Activated T-cell treated with anti-CD3 and anti-CD28 coated beads for 48 hours (primary cell): ENCODE measurements at places on chromosomes 16 and 17.

DNA sequence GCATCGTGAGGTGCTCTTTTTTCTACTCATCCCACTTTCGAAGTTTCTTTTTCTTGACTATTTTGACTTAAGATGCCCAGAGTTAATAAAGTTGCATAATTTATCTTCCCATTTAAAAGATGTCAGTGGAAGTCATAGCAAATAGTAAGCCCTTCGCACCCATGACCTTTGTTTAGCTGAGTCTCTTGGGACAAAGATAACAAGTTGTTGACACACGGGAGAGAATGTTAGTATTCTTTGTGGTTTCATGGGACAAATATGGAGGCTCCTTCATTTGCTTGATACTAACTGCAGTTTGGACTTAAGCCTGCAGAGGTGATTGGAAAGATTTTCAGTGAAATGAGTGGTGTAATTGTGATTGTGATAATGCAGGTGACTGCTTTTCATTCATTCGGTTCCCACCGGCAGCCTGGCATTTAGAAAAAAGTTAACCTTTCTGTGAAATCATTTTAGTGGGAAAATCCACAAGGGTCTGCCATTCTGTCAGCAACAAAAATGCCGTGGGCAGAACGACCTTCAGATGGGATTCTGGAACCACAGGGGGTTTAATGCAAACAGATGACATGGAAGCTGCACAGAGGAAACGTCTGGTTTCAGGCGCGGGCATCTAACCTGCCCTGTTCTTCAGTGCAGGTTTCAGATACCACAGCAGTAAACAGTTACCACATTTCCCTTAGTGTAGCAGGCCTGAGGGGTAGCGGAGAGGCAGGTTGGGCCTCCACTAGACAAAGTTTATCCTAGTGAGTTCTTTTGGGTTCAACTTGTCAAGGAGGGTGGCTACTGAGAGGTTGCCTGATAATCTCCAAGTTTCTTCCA, 123.0 kb downstream of the RPTOR start:
- DNase-seq = no peak

DNA sequence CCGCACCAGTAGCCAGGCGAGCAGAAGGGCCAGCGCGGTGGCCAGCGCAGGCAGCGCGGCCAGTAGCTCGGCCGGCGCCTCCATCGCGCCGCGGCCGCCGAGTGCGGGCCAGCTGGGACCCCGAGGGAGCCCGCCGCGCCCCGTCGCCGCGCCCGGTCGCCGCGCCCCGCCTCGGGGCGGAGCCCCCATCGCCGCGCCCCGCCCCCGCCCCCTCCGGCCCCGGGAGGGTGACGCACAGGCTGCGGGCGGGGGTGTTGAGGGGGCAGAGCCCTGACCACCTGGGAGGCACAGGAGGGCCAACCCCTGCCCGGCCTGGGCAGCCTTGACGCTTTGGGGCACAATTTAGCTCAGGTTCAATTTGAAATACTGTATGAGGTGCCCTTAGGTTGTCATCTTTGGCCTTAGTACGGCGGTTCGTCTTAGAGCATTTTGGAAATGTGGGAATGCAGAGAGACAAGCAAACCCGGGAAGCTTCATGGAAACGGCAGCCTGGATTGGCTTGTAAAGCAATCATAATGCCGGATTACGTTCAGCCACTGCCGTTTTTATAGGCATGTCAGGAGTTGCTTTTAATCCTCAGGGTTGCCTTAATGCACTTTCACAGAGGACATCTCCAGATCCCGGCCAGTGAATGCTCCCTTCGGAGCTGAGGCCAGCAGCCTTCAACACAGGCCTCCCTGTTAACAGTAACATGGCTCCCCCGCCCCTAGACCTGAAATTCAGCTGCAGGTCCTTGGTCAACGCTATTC, at the start of gene MXRA7:
MXRA7 (minus strand) TSS at position 103 of the 749 bp plus-strand sequence; CDS start at position 84, 19 bp downstream.
- peak; percentile 54 for DNase-seq

DNA sequence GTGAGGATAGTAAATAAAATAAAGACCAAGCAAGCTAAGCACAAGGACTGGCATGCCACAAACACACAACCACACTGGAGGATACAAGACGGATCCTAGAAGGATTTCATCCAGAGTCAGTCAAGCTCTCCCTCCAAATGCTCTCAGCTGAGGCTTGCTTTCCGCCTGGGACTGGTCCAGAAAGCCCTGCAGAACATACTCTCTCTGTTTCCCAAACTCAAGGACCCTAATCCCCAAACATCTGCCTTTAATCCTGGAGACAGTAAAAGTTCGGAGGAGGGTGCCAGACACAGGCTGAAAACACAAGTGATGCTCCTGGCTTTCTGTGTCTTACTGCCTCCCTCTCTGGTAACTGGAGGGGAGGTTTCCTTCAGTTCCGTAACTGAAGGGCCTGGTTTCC, 5.3 kb upstream of the HSD11B2 start:
- DNase-seq = no peak

DNA sequence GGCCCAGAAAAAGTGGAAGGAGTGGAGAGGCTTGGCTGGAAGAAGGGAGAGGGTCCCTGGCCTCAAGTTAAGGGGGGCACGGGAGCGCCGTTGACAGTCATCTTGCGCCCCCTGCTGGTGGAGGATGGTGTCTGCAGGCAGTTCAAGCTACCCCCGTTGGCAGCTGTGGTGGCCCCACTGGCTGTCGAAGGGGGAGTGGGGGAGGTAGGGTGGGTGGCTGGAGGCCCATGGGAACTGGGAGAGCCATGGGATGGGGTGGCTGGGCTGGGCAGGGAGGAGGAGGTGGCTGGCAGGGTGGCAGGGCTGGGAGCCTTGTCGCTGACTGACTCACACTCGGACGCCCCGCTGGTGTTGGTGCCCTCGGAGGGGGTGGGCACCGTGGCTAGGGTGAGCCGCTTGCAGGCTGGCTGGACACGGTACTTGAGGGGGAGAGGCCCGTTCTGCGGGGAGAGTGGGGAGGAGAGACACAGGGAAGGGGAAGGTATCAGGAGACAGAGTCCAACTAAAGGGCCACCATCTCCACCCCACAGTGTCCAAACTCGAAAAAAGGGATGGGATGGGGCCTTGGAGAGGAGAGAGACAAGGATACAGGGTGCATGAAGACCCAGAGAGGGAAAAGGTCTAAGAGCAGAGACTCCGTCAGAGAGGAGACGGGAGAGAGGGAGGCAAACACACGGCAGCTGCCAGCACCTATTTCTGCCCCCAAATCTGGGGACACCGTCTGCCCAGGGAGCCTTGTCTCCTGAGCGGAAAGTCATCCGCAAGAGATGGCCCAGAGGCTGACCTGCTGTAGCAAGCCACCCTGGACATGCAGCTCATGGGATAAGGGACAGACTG, 5.2 kb downstream of the CISD3 start:
- DNase-seq = peak; percentile 59

DNA sequence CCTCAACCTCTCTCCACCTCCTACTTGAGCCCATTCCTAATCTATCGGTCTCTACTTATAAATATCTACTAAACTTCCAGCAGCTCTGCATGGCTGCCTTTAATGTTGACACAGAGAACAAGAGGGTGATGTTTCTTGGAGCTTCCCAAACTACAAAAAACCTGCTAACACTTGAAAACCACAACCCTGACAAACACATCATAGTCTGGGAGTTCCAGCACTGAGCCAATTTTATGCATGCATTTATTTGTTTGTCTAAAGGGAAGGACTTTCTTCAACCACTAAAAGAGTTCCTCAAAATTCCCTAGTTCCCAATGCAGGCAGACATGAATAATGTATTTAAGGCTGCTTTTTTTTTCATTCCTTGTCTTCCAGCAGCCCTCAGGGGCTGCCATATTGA, 331.8 kb upstream of the XYLT1 start:
- DNase-seq = no peak

GRCh38 chr17:56679115-56679776, 85.7 kb downstream of the NOG start:
- no peak for DNase-seq

DNA sequence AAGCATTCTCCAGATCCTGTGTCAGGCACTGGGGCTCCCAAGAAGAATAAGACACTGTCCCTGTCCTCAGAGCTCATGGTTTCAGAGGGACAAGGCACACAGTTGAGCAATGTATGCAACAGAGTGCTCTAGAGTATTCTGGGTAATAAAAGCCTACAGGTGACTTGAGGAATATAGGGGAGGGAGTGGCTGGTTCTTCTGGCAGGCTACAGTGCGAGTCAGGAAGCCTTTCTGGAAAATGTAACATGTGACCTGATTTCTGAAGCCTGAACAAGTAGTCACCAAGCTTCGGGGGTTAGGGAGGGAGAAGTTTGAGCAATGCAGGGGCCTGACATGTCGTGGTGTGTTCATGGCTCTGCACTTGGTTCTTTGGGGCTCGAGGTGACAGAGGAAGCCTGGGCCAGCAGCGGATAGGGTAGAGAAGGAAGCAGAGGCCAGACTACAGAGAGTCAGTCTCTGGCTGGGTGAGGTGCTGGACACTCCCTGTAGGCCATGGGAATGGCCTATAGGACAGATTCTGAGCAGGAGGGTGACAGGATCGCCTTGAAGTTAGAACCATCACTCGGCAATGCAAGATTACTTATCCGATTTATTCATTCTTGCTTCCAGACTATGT, 16.0 kb upstream of the LRRC75A start:
- no peak for DNase-seq

DNA sequence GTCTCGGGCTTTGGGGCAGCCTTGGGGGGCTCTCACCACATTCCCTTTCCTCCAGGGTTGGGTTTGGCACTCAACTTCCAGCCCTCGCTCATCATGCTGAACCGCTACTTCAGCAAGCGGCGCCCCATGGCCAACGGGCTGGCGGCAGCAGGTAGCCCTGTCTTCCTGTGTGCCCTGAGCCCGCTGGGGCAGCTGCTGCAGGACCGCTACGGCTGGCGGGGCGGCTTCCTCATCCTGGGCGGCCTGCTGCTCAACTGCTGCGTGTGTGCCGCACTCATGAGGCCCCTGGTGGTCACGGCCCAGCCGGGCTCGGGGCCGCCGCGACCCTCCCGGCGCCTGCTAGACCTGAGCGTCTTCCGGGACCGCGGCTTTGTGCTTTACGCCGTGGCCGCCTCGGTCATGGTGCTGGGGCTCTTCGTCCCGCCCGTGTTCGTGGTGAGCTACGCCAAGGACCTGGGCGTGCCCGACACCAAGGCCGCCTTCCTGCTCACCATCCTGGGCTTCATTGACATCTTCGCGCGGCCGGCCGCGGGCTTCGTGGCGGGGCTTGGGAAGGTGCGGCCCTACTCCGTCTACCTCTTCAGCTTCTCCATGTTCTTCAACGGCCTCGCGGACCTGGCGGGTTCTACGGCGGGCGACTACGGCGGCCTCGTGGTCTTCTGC, 8.4 kb downstream of the SLC16A3 start:
- no peak for DNase-seq

DNA sequence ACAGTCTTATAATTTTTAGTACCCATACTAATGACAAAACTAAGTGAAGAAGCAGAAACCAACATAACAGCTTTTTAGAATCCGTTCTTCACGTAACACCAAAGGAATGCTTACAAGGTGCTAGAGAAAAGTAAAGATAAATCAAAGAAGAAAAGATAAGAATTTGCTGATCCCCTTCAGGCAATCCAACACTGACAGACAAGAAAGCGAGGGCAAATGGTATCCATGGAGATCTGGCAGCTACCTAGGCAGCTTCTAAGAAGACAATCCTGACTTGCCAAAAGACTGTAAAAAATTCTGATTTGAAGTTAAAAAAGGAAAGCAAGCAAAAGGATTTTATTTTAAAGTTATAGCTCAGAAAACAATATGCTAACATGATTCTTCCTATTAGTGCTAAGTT, 14.6 kb downstream of the BBS2 start:
- DNase-seq = no peak

GRCh38 chr17:34452769-34453168, 89.7 kb upstream of the CCL1 start:
- no peak for DNase-seq
